ENCODE measurements at places on chromosomes 6 and 20.

DNA sequence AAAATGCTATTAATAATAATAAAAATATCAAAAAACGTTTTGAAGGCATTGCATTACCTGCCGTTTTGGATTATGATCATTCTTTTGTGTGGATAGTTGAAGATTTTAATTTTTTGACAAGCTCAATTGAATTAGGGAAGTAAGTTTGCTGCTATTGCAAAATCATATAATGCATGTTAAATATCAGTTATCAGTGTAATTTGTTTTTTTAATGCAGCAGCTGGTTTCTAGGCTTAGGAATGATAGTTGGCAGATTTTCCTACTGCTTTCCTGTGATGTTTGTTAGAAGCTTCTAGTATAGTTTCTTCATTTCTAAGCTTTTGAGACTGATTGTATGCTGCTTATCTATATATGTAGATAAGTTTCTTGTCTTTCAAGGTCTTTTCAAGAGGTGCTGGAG lies 99.0 kb downstream of the JARID2 start:
- no peak for DNase-seq

- no peak for DNase-seq
Measured at GRCh38 chr6:44201638-44202303, 15.0 kb upstream of the MYMX start.

GRCh38 chr20:47506850-47507249 lies 5.2 kb downstream of the NCOA3 start:
- DNase-seq: no peak

DNA sequence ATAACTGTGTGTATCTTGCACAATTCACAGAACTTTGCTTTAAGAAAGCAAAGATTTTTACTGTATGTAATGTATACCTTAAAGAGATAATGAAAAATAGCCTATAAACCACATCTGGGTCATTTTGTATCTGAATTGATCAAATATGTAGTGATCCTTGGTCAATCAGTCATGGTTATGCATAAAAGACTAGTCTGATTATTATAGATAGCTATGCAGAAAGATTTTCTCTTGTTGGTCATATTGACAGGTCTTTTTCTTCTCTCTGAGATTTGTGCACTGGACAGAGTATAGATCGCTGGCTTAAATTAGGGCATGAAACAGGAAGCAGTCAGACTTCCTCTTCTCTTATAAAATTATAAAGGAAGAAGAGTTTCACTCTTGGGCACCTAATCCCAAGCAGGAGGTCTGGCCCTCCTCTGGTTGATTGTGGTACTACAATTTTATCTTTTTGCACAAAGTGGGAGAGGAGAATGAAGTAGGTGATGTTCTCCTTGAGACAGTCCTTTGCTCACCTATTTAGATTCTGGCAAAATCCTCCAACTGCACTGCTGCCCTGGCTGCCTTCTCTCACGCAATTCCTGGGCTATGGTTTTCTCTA lies 380.9 kb upstream of the RGS17 start:
- DNase-seq: no peak

GRCh38 chr6:20454204-20454824 lies 52.6 kb downstream of the E2F3 start:
- no peak for DNase-seq

DNA sequence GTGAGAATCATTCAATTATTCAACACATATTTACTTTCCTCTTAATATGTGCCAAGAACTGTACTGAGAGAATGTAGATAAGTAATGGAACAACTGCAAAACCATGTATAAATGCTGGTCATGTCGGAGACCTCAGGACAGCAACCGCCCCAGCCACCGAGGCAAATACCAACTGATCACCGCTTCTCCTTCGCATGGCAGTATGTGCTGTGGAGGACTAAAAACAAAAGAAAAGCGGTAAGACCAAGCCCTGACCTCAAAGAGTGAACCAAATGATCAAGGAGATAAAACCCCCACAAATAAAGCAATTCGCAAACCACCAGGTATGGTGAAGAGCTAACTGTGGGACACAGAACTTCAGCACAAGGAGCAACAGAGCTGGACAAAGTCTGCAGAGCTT lies 104.3 kb downstream of the TRERF1 start:
- no peak for DNase-seq

DNA sequence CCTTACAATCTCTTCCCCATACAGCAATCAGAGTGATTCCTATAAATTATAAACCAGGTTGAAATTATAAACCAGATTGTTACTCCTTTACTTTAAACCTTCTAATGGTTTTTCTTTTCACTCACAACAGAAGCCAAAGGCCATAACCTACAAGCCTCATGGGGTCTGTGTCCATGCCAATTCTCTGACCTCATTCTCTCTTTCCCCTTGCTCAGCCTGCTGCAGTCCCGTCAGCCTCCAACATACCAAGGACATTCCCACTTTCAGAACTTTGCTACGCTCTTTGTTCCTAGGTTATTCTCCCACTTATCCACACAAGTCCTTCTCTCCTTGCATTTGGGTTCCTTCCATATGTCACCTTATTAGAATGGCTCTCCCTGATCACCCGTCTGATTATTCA lies 277.9 kb upstream of the TCF21 start:
- DNase-seq: no peak

DNA sequence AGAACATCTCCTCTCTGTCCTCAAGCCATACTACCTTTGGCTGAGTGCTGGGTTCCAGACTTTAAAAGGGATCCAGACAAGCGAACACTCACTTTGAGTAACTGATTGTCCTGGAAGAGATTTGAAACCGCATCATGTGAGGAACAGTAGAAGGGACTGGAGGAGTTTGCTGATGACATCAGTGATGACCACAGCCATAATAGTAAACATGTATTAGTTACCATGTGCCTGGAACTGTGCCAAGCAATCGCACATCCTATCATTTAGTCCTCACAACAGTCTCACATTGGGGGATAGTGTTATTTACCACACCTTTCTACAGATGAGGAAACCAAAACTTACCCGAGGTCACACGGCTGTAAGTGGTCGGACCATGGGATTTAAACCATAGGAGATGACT lies 39.8 kb downstream of the ARMC2 start:
- DNase-seq: no peak

- no peak for DNase-seq
Measured at GRCh38 chr6:144595266-144595665, 310.1 kb downstream of the UTRN start.

GRCh38 chr6:4916954-4917561 lies 86.8 kb downstream of the RPP40 start:
- DNase-seq: no peak

GRCh38 chr6:33160728-33161344 lies 31.4 kb downstream of the COL11A2 start:
- no peak for DNase-seq

GRCh38 chr20:37511610-37512275 lies 9.3 kb upstream of the NNAT start:
- no peak for DNase-seq
